ENCODE measurements at places on chromosomes 11 and 22.

DNA sequence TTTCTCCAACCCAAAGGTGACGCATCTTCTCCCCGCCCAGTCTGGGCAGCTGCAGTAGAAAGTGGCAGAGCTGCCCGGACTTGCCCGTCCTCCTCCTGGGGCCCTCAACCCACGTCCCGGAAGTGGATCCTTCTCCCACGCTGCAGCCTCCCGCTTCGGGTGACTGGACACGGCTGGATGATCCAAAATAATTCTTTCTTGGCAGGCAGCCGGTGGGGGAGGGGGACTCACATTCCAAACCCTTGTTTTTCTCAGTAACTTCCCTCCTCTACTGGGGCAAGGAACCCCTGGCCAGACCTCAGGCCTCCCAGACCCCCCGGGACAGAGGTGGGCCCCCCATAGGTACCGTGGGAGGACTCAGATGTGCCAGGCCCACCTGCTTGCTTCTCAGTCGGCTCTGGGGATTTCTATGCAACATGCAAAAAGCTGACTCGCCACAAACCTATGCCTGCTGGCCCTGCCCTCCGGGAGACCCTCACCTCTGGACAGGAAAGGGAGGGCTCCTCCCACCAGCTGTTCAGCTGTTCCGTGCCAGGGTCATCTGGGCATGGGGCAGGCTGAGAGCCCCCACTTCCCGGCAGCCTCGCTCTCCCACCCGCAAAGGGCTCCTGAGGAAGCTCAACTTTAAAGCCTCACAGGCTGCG, 1.4 kb downstream of the PLXNB2 start:
- no peak for DNase-seq

GRCh38 chr11:394034-394857, at the start of gene PKP3:
Gene PKP3 (plus strand): TSS chr11:394209. CDS start chr11:394293, 84 bp downstream.
- no peak for DNase-seq

- no peak for DNase-seq
Observed at GRCh38 chr11:100929377-100929776, 200.2 kb downstream of the PGR start.

DNA sequence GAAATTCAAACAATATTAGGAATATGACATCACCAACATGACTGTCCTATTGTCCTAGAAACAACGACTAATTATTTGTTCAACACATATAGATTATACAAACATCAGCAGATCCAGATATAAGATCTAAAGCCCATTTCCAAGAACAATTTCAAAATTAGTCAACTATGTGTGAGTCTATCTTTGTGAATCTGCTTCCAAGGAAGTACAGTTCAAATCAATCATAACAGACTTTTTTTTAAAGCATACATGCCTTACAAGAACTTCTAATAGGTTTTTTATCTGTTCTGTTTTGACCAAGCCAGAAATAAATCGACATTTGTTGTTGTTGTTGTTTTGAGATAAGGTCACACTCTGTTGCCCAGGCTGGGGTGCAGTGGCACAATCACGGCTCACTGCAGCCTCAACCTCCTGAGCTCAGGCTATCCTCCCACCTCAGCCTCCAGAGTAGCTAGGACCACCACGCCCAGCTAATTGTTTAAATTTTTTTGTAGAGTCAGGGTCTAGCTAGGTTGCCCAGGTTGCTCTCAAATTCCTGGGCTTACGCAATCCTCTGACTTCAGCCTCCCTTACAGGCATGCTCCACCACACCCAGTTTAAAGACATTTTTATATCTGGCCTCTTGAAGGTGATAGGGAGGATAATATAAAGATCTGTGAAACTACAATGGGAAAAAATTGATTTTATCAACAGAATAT, 54.8 kb downstream of the DENND5A start:
- DNase-seq: no peak

DNA sequence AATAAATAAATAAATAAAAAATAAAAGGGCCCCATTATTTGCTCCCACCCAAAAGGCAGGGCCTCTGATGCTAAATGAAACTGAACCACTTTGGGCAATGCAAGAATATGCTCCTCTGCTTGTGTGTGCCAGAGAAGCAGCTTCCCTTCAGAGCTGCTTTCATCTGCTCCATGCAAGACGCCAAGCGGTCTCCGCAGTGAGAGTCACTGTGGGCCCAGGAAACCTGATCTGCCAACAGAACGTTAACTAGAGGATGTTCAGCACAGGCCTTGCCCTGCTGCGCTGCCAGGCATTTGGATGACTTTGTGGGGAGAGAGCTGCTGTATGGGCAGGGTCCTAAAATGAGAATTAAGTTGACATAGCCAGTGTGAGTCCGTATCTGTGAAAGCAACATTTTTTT, 43.7 kb upstream of the APOA1 start:
- DNase-seq: no peak

- no peak for DNase-seq
Observed at GRCh38 chr11:131253142-131253655, 117.2 kb upstream of the NTM start.

DNA sequence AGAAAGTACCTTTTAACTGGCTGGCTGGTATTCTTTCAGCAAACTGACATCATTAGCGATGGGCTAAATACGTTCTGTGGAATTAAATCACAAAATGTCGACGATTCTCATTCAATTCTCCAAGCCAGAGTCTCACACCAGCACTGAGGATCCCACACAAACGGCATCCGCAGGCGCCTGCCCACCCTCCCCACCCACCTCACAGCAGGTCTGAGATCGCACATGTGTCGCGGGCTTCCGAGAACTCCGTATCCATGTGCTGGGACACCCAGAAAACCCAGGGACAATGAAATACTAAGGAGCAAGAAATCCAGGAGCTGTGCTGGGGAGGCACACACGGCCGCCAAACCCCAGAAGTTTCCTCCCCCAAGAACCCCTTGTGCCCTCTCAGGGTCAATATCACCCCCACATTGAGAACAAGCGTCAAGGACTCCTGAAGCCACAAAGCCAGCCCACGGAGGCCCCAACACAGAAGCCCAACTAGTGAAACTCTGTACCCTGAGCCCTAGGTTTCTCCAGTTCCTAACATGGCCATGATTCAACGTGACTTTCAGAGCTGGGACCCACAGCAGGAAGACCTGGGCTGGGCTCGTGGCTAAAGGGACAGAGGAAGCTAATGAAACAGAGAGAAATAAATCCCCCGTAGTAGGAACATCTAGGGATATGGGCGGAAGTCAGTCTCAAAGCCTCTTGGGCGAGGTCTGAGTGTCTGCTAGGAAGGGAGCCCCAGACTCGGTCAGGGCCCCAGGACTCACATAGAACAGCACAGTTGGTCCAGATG, 8.0 kb downstream of the TOLLIP start:
- DNase-seq: no peak

- DNase-seq: no peak
Observed at GRCh38 chr11:77495526-77495925, 21.6 kb upstream of the PAK1 start.

DNA sequence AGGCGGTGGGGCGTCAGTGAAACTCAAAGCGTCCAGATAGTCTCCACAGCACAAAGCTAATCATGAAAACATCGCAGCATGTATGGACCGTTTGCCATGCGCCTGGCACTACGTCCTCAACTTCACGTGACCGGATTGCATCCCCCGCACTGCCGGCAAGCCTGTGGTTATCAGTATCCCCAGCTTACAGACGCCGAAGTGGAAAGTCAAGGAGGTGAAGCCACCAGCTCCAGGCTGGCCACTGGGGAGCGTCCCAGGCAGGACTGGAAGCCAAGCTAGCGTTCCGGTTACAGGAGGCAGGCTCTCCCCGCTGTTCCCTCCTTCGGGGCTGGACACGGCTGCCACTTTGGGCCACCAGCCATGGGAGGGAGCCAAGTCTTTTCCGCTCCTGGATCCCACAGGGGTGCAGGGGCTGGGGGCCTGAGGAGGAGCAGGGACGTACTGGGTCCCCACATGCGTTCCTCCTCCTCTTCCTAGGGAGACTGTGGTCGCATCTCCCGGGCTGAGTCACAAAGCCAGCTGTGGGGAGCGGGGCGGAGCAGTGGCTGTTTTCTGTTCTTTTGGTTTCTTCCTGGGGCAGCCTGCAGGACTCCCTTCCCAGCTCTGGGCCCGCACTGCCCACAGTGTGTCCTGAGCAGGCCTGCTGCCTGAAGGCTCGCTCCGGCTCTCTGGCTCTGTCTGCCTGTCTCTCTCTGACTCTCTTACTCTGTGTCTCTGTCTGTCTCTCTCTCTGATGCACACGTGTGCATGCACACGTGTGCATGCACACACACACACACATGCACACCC, 4.3 kb upstream of the OSBPL5 start:
- DNase-seq: no peak

GRCh38 chr11:124646148-124646547, 23.5 kb downstream of the TBRG1 start:
- no peak for DNase-seq

DNA sequence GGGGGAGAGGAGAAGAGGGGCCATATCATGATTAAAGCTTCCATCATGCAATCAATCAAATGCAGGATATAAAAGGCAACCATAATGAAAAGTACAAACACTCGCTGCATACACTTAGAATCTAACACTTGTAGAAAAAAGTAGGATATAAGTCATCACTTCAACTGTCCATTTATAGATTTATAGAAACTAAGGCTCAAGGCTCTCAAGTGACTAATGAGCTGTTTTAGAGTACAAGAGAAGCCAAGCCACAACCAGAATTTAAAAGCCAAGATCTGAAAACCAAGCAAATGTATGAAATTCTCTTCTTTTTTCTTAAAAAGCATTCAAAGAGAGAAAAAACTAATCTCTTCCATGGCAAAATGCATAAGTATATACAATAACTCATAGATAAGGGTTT, 160.2 kb upstream of the BLID start:
- DNase-seq: no peak

DNA sequence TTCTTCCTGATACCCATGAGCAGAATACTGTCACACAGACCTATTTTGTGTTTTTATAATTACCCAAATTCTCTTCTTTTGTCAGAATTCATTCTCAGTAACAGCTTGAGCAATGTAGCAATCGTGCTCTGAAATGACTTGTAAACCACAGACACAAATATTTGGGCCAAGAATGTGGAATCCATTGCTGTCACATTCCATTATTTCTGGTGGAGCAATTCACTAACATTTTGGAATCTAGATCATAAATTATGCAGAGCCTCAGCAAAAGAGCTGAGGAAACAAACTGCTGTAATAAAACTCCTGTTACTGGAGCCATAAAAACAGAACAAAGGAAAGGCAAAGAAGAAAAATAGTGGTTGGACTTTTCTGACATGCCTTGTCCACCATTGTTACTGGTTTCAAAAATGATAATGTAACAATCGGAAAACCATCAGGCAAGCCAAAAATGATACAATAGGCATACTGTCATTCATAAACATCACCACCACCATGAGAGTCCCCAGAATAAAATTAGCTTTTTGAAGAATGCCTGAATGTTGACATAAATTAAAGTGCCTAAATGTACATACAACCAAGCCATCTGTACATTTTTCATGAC, 223.4 kb upstream of the PITPNB start:
- no peak for DNase-seq

DNA sequence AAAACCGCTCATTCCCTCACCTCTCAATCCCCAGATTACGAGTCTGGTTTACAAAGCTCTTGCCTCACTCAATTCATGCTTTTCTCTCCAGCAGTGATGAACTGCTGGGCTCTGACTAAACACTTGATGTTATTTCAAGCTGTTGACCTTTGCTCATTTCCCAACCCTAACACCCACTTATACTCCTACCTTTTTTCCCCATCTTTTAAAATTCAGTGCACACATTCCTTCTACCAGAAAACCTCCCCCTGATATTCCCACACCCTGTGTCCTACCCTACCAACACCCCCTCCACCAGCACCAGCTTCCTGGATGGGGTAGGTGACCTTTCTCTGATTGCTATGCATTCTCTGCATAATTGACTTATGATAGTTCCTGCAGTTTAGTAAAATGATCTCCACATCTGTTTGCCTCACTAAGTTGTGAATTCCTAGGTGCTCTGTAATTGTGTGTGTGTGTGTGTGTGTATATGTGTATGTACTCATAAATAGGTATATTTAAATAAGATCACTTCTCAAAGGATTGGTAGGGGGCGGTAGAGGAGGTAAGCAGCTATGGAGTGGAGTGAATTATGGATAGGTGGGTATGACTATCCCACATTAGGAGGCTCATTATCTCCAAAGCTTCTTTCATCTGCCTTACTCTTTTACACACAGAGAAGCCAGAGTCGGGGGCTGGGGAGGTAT, 842 bp downstream of the HEPACAM start:
- DNase-seq: no peak

DNA sequence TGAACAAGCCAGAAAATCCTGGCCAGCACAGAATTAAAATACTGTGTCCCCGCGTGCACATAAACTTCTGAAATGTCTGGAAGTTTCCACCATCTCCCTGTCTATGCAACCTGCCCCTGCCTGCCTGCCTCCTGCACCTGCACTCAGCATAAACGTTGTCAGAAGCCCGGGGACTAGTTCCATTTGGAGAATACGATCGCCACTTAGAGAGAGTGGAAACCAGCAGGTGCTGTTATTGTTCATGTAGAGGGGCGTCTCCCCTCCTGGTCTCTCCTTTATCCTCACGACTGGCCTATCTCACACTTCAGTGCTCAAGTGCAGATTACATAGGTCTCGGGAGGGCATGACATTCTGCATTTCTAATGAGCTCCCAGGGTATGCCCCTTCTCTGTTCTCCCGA, 35.6 kb downstream of the MPPED1 start:
- no peak for DNase-seq

DNA sequence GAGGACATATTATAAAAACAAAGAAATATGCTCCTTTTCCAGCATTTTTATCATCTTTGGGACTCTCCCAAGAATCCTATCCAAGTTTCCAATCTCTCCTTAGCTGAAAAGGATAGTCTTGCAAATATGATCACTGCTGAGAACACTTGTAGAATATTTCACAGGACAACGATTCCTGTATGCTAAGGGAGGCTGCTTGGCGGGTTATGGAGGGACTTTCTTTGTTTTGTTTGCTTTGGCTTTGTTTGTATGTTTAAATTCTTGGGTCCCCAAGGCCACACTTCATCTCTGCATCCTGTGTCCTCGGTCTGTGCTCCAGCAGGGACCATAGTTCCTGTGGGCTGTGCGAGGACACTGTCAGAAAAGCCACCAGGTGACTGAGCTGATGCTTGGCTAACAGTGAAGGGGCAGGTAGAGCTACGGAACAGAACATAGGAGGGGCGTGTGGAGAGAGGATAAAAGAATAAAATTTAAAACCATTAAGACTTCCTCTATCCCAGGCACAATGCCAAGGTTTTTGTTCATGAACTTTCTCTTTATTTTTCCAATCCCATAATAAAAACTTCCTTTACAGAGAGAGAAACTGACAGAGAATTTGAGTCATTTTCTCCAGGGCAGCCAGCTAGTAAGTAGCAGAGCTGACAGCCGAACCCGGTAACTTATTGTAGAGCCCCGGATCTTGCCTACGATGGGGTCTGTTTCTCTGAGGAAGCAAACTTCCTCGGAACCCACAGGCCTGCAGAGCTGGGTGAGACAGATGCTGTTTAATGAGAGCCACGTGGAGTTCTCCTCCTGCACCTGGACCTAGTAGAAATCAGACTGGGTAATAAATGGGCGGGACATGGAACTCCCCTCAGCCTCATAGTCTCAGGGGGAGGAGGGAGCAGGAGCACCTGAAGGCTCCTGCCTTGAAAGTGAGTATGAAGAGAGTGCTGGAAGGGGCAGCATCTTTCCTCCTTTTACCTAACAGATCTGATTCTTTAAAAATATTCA, at the start of gene IZUMO1R:
TSS of gene IZUMO1R (plus strand) at position 615 of the 993 bp plus-strand sequence. CDS start 1,057 bp downstream, outside the sequence.
- DNase-seq: no peak

Data from stimulated activated CD4-positive, alpha-beta T cell treated with anti-CD3 and anti-CD28 coated beads, Interleukin-1b, Interleukin-23, amount 100 ng/mL, for 24 hours (primary cell).